Naive thymus-derived CD4-positive, alpha-beta T cell (primary cell): ENCODE measurements at places on chromosomes 6 and 20. TPM values are rescaled to one million over a fixed set of nuclear protein-coding genes. Genes with fewer than 3 reads are reported as not detected.

- peaks cover 4% of the 10 kb centered on the region for H3K36me3 ChIP-seq
- H3K4me1 ChIP-seq = peaks cover 19% of the 10 kb centered on the region
- H3K4me3 ChIP-seq = peak overlapping the region; percentile 95
- no peaks in the 10 kb centered on the region for H3K27me3 ChIP-seq
- DNase-seq = peak; percentile 51
Measured at GRCh38 chr6:42745083-42745639, 742 bp downstream of the TBCC start.

- DNase-seq = no peak
- H3K4me3 ChIP-seq = no peak overlapping the region
- H3K36me3 ChIP-seq = no peaks in the 10 kb centered on the region
- H3K4me1 ChIP-seq = no peaks in the 10 kb centered on the region
- H3K27me3 ChIP-seq = no peaks in the 10 kb centered on the region
Measured at GRCh38 chr20:51220293-51220706, 197.4 kb upstream of the KCNG1 start.

DNA sequence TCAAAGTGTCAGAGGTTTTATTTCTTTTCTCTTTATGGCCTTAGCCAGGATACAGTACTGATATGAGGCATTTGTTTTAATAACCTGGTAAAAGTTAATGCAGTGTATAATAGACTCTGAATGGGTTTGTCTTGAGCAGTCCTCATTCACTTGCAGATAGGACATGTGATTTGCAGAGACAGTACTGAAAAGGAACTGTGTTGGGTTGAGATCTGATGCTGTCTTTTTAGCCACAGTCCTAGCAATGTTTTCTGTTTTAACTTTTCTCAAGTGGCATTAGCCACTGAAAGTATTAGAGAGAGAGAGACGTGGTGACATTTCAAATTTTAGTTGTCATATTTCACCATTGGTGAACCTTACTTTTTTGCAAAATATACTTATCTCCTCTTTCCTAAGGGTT is 547.2 kb upstream of the MAN1A1 start:
- no peaks in the 10 kb centered on the region for H3K4me1 ChIP-seq
- H3K4me3 ChIP-seq = no peak overlapping the region
- no peak overlapping the region for H3K27ac ChIP-seq

GRCh38 chr6:139443231-139444112 is 69.0 kb upstream of the CITED2 start:
- H3K27ac ChIP-seq = no peak overlapping the region
- H3K4me1 ChIP-seq = no peaks in the 10 kb centered on the region
- H3K4me3 ChIP-seq = no peak overlapping the region
- H3K36me3 ChIP-seq = no peaks in the 10 kb centered on the region

DNA sequence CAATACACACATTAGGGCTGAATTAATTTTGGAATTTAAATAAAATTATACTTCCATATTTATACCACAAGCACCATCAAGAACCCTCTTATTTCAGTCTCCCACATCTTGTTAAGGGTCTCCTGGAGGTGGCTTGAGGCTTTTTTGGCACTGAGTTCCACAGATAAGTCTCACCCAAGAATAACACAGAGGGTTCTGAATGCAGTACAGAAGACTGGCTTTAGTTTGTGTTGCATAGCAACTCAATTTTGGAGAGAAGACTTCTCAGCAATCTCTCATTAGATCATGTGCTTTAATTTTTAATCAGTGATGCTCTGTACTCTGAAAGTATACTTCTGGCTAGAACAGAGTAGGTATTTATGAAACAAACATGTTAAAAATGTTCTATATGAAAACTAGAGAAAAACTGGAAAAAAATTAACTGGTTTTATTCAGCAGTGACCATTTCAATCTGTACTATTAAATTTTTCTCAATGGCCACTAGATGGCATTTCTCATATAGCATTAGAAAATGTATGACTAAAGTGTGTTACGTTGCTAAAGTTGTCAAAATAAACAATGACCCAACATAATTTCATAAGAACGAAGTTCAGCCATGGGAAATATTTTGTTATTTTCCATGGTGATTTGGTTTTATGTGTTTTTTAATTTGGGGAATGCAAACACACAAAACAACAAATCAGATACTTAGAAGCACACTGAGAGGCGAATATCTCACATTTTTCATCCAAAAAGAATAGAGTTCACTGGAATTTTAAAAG is 32.7 kb upstream of the MAP7 start:
- no peaks in the 10 kb centered on the region for H3K27me3 ChIP-seq
- H3K4me3 ChIP-seq = no peak overlapping the region
- no peak for DNase-seq
- peaks cover 28% of the 10 kb centered on the region for H3K36me3 ChIP-seq
- no peaks in the 10 kb centered on the region for H3K4me1 ChIP-seq
- no peak overlapping the region for H3K27ac ChIP-seq

DNA sequence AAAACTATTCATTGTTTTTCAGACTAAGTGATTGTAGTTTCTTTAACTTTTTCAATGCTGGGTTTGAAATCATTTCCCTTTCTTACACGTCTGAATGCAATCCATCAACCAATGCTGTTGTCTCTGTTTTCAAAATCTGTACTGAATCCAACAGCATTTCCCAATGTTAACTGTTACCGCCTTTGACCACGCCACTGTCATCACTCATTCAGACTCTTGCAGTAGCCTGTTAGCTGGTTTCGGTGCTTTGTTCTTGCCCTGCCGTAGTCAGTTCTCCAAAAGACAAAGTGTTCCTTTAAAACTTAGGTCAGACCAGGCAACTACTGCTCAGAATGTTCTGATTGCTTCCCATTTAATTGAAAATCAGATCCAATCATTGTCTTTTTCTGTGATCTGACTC is 131.3 kb downstream of the PLCB4 start:
- no peak overlapping the region for H3K4me3 ChIP-seq
- DNase-seq = no peak
- H3K27me3 ChIP-seq = no peaks in the 10 kb centered on the region
- H3K4me1 ChIP-seq = no peaks in the 10 kb centered on the region

DNA sequence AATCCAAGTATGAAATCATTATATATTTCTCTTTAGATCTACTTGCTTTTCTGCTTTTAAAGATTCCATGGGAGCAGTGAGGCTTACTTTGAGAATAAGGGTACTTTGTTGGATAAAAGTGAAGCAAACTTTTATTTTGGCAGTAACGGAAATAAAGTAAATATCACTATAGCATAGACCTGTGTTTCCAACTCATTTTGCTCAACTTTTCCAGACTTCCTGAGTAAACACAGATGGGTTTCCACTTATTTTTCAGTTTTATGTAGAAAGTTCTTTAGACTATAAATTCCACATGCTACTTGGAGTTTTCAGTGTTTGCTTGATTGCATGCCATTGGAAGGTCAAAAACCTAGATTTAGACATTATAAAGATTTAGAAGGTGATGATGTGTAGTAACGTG is 6.2 kb downstream of the STX16 start:
- peaks cover 77% of the 10 kb centered on the region for H3K4me1 ChIP-seq
- no peak overlapping the region for H3K4me3 ChIP-seq

- H3K4me3 ChIP-seq = no peak overlapping the region
- no peaks in the 10 kb centered on the region for H3K4me1 ChIP-seq
- no peak for DNase-seq
- H3K36me3 ChIP-seq = no peaks in the 10 kb centered on the region
- H3K27ac ChIP-seq = no peak overlapping the region
Measured at GRCh38 chr6:116012951-116013350, 47.7 kb downstream of the FRK start.

- no peak overlapping the region for H3K4me3 ChIP-seq
- no peak overlapping the region for H3K27ac ChIP-seq
- H3K36me3 ChIP-seq = no peaks in the 10 kb centered on the region
- no peaks in the 10 kb centered on the region for H3K4me1 ChIP-seq
Measured at GRCh38 chr6:93087606-93088005, 331.8 kb downstream of the EPHA7 start.

GRCh38 chr6:162409741-162410691 is 317.6 kb downstream of the PRKN start:
- DNase-seq = no peak
- no peaks in the 10 kb centered on the region for H3K36me3 ChIP-seq
- no peak overlapping the region for H3K27ac ChIP-seq
- H3K4me3 ChIP-seq = no peak overlapping the region
- H3K4me1 ChIP-seq = no peaks in the 10 kb centered on the region

DNA sequence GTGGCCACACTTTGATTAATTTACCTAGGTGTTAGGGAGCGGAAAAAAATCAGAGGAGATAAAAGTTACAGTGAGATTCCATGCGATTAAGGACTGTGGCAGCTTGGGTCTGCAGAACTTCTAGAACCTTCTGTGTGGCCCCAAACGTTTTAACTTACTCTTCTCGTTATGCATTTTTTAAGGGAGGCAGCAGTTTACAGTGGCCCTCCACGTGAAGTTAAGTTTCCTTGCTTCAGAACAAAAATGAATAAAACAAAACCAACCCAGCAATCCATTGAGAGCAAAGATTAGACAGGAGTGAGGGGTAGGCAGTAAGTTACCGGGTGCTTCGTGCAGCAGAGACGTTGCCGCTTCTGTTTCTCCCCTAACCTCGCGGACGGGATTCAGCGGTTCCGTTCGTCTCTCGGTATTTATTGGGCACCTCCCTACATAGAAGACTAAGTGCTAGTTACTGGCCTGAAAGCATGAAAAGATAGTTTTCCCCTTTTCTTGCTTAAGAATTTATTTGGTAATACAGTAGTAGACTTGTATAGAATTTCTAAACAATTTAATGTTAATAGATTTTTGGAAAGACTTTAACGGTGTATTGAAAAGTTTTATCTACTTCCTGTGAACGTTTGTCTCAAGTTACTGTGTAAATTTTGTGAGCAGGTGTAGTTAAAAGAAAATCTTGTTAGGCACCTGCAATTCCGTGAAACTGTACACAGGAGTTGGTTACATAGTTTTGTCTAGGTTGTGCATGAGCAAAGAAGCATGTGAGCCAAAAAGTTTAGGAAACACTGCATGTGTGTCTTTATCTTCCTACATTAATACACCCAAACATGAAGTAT is 1.1 kb downstream of the BAG2 start:
- no peaks in the 10 kb centered on the region for H3K27me3 ChIP-seq
- DNase-seq = peak; percentile 22
- peak overlapping the region; percentile 87 for H3K27ac ChIP-seq
- H3K4me3 ChIP-seq = peak overlapping the region; percentile 57

DNA sequence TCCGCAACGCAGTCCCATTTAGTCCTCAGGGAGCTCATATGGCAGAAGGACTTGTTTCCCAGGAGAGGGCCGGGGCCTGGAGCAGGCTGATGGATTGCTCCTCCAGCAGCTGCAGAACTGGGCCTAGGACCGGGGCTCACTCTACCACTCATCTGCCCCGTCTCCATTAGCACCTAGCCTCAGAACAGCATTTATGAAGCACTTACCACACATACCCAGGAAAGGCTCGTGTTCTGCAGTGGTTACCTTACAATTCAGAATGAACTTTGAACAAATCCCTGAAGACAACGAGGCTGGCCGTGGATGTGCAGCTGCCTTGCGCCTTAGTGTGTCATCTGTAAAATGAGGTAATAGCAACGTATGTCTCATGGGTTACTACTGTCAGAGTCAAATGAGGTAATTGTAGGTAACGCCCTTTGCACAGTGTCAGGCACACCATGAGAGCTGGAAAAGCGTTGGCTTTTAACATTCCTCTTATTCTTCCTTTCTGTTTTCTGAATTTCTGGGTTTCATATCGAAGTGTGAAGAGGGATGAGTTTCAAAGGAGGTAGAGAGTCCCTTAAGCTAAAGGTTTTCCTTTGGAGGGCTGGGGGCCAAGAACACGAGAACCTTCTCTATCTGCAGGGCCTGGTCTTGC is 46.3 kb upstream of the CD93 start:
- no peak overlapping the region for H3K27ac ChIP-seq
- no peaks in the 10 kb centered on the region for H3K4me1 ChIP-seq
- H3K27me3 ChIP-seq = no peaks in the 10 kb centered on the region
- H3K36me3 ChIP-seq = no peaks in the 10 kb centered on the region

GRCh38 chr6:16504609-16505008 is 256.7 kb downstream of the ATXN1 start:
- no peak for DNase-seq
- H3K4me3 ChIP-seq = no peak overlapping the region
- H3K4me1 ChIP-seq = peaks cover 21% of the 10 kb centered on the region
- H3K36me3 ChIP-seq = no peaks in the 10 kb centered on the region
- no peaks in the 10 kb centered on the region for H3K27me3 ChIP-seq
- no peak overlapping the region for H3K27ac ChIP-seq

The DZANK1 gene
- 1.1 and 1.2 TPM in 2 replicates for total RNA-seq

The BPIFB2 gene
- total RNA-seq = not detected

The PCSK2 gene
- total RNA-seq = not detected in 2 replicates

The UQCC2 gene
- total RNA-seq = 27.6 TPM

The TREML2 gene
- 0.84 TPM for total RNA-seq

The OSTM1 gene
- 39.2 TPM for total RNA-seq
